ENCODE measurements at places on chromosomes 1 and 21.

- peak; percentile 56 for DNase-seq
Observed at GRCh38 chr1:31954607-31955283, 16.6 kb upstream of the PTP4A2 start.

DNA sequence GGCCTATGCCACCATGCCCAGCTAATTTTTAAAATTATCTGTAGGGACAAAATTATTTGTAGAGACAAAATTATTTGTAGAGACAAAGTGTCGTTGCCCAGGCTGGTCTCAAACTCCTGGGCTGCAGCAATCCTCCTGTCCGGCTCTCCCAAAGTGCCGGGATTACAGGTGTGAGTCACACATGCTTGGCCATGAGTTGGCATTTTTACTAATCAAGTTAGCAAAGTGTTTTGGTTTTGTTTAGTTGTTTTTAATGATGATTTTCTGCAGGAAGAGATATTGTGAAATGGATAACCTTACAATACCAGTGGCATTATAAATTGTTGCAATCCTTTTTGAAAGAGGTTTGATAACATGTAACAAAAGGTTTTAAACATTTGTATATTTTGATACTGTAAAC lies 65.3 kb upstream of the MAGI3 start:
- peak; percentile 9 for DNase-seq

GRCh38 chr21:45415188-45415942 lies 10.4 kb downstream of the COL18A1 start:
- DNase-seq, result no peak

- no peak for DNase-seq
Observed at GRCh38 chr1:211703812-211704537, 28.6 kb upstream of the NEK2 start.

All from HepG2 (cell line).